ENCODE measurements at places on chromosomes 6 and 20. TPM values are rescaled to one million over a fixed set of nuclear protein-coding genes. Genes with fewer than 3 reads are reported as not detected.

DNA sequence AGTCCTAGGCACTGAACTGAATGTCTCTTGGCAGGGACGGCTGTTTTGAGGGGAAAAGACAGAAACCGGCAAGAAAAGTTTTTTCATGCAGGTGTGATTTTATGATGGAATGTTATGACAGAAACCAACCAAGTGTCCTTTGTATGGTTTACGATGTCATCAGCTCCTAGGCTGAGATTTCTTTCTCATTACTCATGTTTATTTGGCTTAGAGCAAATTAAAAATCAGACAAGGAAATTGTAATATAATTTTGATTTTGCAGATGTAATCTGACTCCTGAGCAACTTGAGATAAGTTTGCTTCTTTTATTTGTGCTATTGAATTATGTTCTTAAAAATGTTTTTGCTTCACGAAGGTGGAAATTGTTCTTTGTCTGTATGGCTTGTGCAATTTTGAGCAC, 58.8 kb upstream of the MAP3K7 start:
- H3K36me3 ChIP-seq: no peaks in the 10 kb centered on the region
- H3K4me3 ChIP-seq: no peak overlapping the region
- peaks cover 31% of the 10 kb centered on the region for H3K27me3 ChIP-seq
- H3K27ac ChIP-seq: no peak overlapping the region
- peaks cover 7% of the 10 kb centered on the region for H3K4me1 ChIP-seq

DNA sequence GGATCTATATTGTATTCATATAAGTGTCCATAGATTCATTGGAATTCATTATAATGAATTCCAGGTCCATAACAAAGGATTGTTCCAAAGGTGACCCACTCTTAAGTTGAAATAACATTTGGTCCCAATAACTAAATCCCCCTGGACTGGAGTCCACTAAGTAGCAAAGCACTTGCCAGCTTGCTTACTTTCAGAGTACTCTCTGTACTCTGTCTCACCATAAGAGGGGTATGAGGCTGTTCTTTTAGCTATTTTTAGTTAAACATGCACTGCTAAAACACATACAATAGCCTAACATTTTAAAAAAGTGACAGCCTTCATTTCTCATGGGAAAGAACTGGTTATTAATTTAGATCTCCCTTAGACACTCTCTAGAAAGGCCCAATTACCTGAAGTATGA, 16.7 kb upstream of the ARHGAP18 start:
- DNase-seq: no peak
- H3K27me3 ChIP-seq: no peaks in the 10 kb centered on the region
- no peak overlapping the region for H3K27ac ChIP-seq
- no peak overlapping the region for H3K4me3 ChIP-seq
- H3K36me3 ChIP-seq: no peaks in the 10 kb centered on the region

- DNase-seq: no peak
- peaks cover 2% of the 10 kb centered on the region for H3K4me1 ChIP-seq
- no peak overlapping the region for H3K4me3 ChIP-seq
- no peak overlapping the region for H3K27ac ChIP-seq
- H3K27me3 ChIP-seq: no peaks in the 10 kb centered on the region
- H3K36me3 ChIP-seq: no peaks in the 10 kb centered on the region
These were observed 13.8 kb upstream of the SIRT5 start for GRCh38 chr6:13560651-13561044.

LRRC73 gene
- total RNA-seq: 0.58 TPM

GJA10 gene
- total RNA-seq: not detected

HLA-DQA1 gene
- total RNA-seq: not detected

SLC22A7 gene
- total RNA-seq: not detected
